ENCODE measurements at places on chromosomes 1 and 21.

GRCh38 chr1:193033610-193034009 lies 25.6 kb downstream of the UCHL5 start:
- no peak for DNase-seq

DNA sequence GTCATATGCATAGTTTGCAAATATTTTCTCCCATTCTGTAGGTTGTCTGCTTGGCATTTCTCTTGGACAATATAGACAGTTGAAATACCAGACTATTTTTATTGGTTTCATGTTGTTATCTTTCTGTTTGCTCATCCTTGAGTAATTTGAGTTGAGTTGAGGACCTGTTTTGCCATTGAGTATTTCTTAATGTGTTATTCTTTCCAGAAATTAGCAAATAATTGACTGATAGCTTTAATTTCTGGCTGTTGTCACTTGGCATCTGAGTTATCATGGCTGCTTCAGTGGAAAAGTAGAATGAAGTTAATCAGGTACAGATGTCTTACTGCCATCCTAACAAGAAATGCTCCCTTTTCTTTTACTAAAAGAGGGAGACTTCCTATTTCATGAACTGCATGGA lies 264.8 kb upstream of the DUSP10 start:
- no peak for DNase-seq

DNA sequence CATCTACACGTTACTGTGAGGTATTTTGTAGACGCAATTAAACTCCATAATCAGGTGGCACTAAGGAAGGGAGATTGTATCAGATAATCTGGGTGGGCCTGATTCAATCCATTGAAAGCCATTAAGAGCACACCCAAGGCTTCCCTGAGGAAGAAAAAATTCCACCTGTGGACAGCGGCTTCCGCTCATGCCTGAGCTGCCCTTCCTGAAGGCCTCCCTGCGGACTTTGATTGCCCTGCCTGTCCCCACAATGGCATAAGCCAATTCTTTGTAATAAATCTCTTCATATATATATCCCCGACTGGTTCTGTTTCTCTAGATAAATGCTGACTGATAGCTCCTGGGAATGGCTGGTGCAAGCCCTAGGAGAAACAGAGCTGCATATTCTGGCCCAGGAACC lies 138.3 kb downstream of the TGFBR3 start:
- no peak for DNase-seq

DNA sequence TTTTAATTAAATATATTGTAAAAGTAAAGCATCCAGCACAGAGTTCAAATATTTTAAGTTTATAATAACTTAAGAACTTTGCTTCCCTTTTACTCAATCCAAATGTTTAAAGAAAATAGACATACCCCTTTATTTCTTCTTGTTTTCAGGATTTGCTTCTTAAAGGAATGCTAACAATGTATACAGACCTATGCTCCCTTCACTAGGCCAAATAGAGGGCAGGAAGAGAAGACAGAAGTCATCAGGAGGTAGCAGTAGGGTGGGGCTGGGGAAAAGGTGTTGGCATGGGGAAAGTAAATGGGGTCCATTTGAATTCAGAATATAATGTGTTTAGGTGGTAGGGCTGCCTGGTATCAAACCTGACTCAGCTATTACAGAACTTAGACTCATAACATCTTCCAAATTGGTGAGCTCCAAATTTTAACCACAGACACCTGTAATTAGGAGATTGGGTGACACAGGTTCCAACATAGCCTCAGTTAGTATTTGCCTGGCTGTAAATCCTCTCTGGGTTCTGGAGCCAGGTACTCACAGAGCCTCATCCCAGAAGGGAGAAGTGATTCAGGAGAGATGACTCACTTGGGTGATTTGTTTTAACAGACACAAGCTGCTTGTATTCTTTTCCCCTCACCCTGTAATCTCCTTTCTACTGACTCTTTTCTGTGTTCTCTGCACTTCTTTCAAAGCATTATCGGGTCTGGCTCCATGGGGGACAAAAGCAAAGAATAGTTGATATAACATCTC lies 60.1 kb upstream of the DUSP10 start:
- no peak for DNase-seq

- DNase-seq = no peak
These were observed 78.7 kb downstream of the DHRS3 start for GRCh38 chr1:12539320-12539704.

DNA sequence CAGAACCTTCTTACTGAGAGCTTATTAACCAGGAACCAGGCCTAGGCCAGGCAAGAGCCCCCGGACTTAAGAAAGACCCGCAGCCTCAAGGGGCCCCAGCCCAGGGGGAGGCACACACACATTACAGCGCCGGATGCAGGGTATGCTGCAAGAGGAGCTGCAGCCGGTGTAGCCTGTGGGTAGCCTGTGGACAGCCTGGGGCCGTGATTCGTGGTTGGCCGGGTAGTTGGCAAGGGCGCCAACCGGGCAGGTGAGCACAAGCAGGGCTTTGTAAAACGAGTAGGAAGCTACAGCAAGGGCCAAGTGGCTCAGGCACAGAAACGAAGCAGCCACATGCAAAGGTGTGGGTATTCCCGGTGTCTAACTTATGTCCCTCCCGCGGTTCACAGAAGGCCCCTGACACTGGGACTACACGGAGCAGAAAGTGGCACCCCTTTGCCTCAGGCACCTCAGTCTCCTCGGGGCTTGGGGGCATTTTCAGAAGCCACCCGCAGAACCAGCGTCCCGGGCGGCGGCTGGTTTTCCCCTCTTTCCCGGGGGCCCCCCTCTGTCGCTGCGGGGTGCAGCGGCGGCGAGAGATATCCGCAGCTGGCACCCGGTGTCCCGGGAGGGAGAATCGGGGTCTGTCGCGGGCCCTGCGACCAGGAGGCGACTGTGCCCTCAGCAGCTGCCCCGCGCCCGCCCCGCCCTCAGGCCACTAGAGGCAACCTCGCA lies 40.8 kb downstream of the KIAA1614 start:
- DNase-seq = no peak

DNA sequence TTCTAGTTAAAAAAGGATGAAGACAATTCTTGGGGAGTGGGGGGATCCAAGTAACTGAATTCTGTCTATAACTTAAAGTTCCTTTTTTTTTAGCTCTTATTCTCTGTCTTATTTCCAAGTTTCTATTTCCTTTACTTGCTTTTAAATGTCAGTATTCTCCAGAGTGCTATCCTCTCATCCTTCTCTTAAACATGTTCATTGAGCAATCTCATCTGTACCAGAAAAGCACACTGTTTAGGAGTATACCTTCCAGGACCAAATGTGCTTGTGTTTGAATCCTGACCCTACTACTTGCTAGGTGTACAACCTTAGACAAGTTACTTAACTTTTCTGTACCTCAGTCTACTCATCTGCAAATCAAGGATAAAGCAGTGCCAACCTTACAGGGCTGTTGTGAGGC lies 50.1 kb downstream of the AKT3 start:
- no peak for DNase-seq

GRCh38 chr1:216614011-216614934 lies 109.0 kb downstream of the ESRRG start:
- DNase-seq = no peak

GRCh38 chr1:12629985-12630760 lies 12.2 kb upstream of the DHRS3 start:
- no peak for DNase-seq

GRCh38 chr1:37720231-37721130 lies 28.2 kb downstream of the CDCA8 start:
- no peak for DNase-seq

GRCh38 chr1:30878016-30878415 lies 30.5 kb downstream of the SDC3 start:
- no peak for DNase-seq

DNA sequence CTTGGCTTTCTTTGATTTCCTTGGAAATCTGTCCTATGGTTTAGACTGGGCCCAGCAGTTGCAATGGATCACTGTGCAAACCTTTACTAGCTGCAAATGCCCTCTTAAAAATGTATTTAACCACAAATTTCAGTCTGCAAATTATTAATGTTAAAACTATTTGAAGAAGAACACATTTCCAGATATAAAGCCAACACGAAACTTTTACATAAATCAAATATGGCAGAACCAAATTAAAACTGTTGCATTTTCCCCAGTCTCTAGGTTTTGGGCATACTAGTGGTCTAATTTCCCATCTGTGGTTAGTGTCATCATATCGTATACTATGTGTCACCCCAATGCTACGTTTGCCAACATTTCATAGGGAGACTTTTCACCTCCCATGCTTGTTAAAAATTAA lies 52.3 kb downstream of the HMCN1 start:
- no peak for DNase-seq

DNA sequence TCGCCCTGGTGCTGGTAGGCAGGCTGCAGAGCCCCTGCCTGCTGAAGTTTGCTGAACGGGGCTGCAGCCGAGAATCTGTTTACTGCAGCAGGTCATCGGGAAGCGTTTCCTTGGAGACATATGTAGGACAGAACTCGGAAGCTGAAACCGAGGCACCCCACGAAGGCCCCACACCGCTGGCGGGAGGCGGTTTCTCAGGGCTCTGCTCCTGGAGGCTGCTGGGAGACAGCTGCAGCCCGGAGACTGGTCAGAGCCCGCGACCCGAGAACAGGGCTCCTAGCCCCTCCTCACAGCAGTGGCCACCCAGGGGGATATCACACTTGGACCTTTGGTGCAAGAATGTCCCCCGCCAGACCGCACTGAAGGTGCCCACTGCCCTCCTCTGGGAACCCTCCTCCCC lies 12.7 kb upstream of the PLCH2 start:
- no peak for DNase-seq

DNA sequence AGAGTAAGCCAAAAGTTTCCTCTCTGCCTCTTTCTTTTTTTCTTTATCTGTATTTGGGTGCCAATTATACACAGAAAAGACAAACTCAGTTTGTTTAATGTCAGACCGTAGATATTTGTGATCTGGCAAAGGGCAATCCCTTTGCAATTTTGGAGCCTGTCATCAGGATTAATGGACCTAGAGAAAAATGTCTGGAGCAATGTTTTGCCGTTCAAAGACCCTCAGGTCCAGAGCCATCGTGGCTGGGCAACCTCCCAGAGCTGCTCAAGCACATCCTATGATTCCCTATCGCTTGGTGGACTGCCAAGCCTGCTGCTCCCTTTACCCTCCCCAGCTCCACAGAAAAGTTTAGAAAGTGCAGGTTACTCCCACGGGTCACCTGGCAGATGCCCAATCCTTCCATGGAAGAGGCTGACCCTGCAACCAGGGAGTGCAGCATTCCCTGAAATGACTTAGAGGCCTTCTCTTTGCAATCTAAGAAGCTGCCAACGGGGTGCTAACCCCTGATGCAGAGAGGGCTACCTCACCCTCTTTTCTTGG lies 112.5 kb upstream of the NGF start:
- DNase-seq = no peak

- DNase-seq = no peak
These were observed 35.3 kb downstream of the BEND5 start for GRCh38 chr1:48741380-48741779.

DNA sequence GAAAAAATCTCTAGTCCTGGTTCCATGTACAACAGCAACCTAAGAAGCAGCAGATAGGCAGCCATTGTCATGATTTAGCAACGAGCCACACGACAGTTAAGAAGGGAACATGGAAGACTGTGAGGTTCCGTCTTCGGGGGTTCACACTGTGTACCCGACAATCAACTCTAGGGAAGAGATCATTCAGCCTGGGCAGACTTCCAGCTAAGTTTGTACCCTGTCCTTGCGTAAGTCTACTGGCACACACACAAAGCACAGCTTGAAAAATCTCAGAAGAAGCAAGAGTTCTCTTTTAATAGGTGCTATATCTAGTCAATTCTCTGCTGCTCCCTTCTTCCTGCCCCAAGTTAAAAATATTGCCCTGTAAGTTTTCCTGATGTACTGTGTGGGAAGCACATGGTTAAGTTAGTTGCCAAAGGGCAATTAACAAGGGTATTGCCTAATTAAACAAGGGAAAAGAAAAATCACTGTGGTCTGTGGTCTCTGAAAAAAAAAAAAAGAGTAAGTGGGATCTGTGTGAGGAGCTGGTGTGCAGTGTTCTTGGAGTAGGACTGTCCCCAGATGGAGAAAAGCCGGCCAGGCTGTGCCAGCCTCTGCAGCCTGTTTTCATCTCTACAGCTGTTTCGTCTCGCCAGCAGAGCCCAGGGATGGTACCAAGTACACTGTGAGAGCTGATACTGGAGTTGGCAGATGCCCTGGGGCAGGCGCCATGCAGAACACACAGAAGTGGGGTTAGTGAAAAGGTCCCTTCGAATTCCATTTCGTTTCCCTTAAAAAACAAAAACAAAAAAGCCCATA lies 6.4 kb upstream of the MYBPHL start:
- DNase-seq = no peak

DNA sequence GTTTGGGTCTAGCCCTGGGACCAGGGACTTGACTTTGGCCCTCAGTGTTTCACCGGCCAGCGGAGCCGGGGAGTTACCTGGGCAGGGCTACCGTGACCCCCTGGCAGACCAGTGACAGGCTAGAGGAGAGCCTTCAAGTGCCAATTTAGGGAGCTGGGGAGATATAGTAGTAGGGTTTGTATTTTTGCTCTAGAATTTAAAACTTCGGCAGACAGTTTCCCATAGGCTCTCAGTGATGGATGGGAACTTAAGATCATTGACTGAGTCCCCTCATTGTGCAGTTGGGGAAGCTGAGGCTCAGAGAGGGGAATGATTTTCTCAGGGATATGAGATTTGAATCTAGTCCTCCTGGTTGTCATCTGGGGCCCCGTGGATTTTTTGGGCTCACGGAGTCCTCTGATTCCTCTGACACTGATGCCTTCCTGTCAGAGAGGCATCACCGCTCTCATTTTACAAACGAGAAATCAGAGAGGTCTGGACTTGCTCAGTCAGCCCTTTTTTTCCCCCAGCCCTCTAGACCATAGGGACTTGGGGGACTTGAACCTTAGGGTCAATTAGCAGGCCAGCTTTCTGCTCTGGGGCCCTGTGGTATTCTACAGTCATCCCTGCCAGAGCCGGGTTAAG lies 58.3 kb upstream of the ACOT11 start:
- DNase-seq = no peak

- no peak for DNase-seq
These were observed 216.8 kb downstream of the CTH start for GRCh38 chr1:70627910-70628309.

DNA sequence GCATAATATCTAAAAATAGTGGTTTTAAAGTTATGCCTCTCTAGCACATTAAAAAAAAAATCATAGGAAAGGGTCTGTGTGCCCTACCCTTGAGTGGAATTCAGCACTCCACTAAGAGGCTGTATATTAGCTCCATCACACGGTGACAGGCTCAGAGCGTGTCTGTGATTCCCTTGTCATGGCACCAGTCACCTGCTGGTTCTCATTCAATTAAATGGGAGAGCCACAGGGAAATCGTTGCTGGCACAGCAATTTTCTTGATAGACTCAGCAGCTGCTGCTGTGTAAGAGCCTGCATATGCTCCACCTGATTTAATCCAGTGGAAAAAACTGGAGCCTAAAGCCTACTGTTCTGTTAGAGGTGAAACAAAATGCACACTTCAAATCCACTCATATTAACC lies 9.5 kb downstream of the ATP6V1G3 start:
- DNase-seq = no peak

DNA sequence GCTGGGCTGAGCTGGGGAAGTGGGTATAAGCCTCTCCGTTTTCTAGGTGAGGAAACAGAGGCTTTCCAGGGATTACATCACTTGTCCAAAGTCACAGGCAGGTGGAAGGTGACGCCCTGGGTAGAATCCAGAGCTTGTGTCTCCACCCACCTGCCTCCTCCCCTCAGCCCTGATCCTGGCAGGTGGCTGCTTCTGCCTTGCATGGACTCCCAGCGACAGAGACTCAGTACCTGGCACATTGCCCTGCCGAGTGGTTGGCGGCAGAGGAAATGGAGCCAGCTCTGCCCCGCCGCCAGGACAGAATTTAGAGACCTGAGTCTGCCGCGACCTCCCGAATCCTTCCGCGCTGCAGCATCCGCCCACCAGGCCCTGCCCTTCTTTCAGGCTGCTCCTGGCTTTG lies 2.1 kb downstream of the PLA2G2E start:
- DNase-seq = no peak

Measured in SJSA1 (cell line).